ENCODE measurements at places on chromosomes 6 and 20.

DNA sequence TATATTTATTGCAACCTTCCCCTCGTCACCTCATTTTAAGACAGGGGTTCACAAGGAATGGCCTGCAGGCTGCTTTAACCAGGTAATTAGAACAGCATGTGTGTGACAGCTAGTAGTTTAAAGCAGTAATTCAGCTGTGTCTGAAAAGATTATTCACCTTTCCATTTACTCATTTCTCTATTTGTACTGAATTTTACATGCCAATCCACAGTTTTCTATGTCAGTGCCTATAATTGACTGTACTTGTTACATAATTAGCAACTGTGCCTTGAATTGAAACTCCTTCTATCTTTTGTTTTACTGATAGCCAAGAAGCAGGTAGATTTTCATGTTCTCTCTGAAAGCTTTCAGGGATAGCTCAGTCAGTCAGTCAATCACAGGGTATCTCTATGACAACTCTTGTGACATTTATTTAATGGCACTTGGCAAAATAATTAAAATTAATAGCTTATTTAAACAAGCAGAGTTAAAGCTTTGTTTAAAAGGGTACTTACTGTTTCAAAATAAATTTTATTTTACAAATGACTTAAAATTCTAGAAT lies 214.0 kb downstream of the ZFAND3 start:
- DNase-seq = no peak

DNA sequence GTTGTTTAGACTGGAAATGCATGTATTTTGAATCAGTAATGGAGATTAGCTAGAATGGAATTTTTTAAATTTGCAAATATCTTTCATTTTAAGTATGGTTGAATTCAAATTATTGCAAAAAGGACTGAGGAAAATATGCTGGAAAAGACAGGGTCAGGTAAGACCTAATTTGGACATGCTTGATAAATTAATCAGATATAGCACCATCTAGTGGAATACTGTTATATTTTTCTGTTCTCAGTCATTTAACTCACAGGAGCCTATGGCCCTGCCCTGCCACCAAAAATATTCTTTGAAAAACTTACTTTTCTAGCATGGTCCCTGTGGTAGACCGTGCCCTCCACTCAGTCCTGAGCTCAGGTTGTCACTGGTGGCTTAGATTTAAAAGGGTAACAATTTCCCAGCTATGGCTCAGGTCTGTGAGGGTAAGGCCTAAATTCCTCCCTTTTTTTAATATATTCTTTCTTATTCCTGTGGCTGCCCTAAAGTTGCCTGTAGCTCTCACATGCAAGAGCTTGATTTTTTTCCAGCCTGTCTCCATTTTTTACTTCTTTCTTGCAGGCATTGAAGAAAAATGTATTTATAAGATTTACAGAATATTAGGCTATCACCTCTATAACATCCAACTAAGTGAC lies 25.3 kb upstream of the KIAA1586 start:
- DNase-seq = peak; percentile 82

DNA sequence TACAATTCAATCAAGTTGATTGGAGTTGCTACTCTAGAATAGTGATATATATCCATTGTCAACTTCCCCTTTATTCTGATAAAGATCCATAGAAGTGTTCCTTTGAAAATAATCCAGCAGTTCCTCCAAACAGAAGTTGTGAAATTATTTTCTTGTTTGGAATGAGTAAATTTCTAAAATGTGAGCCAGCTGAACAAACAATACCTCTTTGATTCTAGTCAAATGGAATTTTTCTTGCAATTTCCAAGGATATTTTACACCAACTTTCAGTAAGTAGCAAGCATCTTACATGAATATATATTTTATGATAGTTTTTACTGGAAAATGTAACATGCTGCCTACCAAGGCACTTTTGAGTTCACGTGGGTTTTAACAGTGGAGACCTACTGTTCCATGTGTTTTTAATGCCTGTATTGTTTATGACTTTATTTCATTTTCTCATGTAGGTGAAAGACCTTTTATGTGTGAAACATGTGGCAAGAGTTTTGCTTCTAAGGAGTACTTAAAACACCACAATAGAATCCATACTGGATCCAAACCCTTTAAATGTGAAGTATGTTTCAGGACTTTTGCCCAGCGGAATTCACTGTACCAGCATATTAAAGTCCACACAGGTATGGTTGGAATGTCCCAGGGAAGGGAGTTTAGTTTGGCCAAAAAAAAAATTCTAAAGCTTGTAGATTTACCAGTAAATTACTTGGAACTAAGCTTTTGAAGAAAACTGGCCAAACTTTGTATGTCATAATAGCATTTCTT lies 6.5 kb downstream of the GZF1 start:
- DNase-seq = no peak

DNA sequence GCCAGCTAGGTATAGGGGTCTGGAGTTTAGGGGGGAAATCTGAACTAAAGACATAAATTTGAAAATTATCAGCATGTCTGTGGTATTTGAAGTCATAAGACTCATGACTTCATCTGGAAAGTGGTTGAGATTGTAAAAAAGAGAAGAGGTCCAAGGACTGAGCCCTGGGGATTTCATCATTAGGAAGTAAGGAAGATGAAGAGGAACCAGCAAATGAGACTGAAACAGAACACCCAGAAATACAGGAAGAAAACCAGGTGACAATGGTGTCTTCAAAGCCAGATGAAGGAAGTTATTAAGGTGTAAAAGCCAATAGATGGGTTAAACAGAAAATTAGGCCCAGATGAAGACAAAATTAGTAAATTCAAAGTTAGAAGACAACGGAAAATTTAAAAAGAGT lies 49.1 kb upstream of the UBR2 start:
- DNase-seq = no peak

DNA sequence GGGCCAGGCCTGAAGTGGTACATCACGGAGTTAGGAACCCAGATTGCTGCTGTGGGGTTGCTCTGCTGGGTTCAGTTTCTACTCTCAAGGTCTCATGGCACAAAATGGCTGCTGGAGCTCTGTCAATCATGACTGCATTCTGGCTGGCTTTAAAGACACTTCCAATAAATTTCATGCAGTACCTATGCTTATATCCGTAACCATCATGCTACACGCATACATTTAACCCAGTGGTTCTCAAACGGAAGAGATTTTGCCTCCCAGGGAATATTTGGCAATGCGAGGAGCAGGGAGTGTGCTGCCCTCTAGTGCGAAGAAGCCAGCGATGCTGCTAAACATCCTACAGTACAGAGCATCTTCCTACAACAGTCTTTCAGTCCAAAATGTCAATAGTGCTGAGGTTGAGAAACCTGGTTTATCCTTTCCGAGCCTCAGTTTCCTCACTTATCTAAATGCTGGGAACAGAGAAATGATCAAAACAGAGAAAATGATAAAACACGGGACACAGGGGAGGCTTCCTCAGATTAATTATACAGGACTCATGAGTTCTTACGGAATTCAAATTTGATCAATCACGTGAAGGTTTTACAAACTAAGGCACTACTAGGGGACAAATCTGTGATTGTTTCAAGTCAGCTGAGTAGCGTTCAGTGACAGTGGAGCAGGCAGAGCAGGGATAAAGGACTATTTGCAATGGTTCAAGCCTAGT lies 9.6 kb upstream of the SLC2A10 start:
- peak; percentile 56 for DNase-seq
